ENCODE measurements at places on chromosomes 1 and 21. TPM values are rescaled to one million over a fixed set of nuclear protein-coding genes. Genes with fewer than 3 reads are reported as not detected.

- DNase-seq: peak; percentile 69
Measured at GRCh38 chr1:109640285-109640865, 15.5 kb upstream of the GSTM4 start.

- no peak for DNase-seq
Measured at GRCh38 chr1:119906927-119907652, 10.8 kb upstream of the ADAM30 start.

DNA sequence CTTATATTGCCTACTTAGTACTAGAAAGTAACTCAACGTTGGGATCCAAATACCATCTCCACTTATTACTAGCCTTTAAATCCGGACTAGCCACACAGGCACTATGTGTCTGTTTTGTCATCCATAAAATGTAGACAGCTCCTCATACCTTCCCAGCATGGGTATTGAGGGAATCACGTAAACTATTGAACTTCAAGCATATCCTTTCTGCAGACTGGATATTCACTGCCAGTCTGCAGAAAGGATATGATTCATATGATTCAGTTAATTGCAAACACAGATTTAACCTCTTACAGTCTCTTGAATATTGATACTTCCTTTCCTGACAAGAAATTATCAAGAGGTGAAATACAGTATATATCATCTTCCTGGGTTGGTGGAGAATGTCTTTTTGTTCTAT lies 186.0 kb downstream of the LEPR start:
- DNase-seq: no peak

Gene RGSL1
- not detected for total RNA-seq

DNA sequence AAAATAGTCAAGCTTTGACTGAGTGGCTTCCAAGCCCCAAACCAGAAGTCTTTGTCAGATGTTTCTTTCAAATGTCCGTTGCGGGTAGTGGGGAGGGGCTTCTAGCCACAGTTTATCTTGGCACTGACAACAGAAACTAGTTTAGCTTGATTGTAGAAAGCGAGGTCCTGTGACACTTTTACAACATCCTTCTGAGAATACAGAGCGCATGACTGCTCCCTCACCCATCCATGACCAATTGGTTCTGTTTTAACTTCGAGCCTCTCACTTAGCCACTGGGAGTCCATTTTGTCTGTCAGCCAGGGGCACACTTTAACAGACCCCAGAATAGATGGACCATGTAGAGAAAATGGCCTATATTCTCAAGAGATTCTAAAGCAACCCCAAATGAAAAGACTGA lies 199.2 kb upstream of the ST6GALNAC5 start:
- DNase-seq: no peak
